Mesenteric fat pad (tissue), 1 donor: ENCODE measurements at places on chromosomes 7 and 10. TPM values are rescaled to one million over a fixed set of nuclear protein-coding genes. Genes with fewer than 3 reads are reported as not detected.
A peak's percentile ranks its signal among the peaks of the same experiment; 100 is the strongest.

GRID2IP gene
- total RNA-seq = not detected

DNA sequence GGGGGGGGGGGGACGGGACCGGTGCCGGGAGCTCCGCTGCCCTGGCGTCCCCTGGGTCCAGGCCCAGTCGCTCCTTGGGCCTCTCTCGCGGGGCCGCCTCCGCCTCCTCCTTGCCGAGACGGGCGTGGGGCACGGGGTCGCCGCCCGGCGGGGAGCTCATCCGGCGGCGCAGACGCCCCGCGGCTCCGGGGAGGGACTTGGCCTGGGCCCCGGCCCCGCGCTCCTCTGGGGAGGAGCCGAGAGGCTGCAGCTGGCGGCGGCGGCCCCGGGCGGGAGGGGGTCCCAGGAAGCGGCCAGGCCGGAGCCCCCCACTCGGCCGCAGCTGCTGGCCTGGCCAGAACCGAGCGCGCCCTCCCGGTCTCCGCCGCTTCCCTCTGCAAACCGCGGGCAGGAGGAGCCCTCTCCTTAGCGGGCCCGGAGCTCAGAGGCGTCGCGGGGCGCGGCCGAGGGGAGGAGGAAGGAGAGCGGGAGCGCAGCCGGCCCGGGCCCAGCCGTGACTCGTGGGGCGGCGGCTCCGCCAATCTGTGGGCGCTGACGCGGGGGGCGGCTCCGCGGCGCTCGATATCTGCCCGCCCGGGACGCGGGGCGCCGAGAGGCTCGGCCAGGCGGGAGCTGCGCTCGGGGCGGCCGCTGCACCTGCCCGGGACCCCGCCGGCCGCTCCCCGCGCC, at the start of gene FAM20C:
TSS of gene FAM20C (plus strand) at position 591 of the 669 bp plus-strand sequence. CDS start 629 bp downstream, outside the sequence.
- DNase-seq = peak; percentile 95

DNA sequence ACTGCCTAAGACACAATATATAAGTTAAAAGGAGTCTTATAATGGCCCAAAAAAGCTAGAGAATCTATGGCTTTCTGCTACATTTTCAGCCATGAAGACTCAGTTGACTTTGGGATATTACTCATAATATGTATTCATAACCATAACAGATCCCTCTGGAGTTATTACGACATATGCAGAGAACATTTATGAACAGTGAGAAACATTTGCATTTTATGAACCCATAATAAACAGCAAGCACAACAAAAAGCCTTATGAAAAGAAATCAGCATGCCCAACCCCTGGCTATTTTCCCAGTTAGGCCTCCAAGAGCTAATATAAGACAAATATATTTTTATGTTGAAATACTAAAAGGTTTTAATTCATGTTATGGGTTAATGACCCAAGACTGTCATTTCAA, 52.4 kb downstream of the ARMH3 start:
- no peak for DNase-seq

DNA sequence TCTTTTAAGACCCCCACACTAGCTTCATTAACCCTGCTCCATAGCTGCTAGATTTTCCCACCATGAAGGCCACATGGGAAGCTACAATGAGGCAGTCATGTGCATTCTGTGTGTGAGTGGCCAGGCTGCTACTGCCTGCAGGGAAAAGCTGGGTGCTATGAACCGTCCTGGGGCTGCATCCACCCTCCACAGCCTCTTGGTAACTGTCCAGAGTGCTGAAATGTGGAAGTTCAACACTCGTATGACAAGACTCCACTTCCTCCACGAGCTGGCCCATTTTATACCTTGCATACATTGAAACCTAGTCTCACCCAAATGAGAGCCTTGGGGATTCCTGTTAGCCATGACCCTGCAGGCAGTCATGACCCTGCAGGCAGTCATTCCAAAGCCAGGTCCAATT, 59.4 kb downstream of the CUZD1 start:
- DNase-seq = no peak

- DNase-seq = no peak
These were observed 25.8 kb upstream of the GPR141 start for GRCh38 chr7:37657816-37658215.

MRC1 gene
- 267 TPM for total RNA-seq

LHFPL3 gene
- total RNA-seq = not detected

DNA sequence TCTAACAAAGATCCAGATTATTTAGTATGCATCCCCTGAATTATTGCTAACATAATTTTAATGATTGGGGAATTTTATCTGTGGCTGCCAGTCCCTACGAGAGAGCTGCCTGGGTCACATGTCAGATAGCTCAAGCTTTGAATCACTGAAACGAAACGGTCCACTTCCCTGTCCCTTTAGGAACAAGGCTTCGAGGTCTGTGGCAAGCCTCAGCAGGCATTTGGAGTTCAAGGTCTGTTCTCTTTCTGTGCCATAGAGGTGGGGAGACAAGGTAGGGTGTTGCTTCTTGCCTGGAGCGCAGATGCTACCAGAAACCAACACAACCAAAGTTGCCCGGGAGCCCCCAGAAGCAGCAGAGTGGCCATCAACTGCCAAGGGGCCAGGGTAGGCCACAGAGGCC, 13.9 kb upstream of the SH2D4B start:
- no peak for DNase-seq

- DNase-seq = no peak
These were observed 13.3 kb downstream of the BMPER start for GRCh38 chr7:33918438-33919143.

- DNase-seq = peak; percentile 85
These were observed 21.2 kb downstream of the PRXL2A start for GRCh38 chr10:80429521-80429973.

GRCh38 chr7:70614237-70615045, 517.5 kb upstream of the GALNT17 start:
- DNase-seq = no peak

DNA sequence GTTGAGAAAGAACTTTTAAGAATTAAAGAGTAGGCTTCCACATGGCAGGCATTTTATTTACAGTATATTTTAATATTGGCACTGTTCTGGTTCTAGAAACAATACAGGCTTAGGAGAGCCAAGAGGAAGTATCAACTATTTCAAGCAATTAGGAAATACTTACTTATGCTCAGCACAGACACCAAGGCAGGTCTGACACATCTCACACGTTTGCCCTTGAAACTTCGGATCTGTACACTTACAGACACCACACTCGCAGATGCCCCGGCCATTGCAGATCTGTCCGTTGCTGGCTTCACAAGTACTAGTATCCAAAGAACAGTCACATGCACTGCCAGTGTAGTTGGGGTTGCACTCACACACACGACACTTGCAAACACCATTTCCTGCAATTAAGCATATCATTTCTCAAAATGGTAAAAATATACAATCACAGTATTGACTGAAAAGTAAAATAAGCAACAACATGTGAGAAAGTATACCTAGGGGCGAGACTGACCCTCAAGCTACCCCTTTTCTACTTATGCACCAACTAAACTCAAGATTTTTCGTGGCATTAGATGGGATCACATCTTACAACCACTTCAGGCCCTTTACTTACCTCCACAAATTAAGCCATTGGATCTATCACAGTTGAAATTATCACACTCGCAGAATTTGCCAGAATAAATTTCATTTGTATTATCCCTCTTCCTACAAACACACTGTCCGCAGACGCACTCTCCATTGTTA, 46.6 kb downstream of the ITGB1 start:
- DNase-seq = no peak

DNA sequence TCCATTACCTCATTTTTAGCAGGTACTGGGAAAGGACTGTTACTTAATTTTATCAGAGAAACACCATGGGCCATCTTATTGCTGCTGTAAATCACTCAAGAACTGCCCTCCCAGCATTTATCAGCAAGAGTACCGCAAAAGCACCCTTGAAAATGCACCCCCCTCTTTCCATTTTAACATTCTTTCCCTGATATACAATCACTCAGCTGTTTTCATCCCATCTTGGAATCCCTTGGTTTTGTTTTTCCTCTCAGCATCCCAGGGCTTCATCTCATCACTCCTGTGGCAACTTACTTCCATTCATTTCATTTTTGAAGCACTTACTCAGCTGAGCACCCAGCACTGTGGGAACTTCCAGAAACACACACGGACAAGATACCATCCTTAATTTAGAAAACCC, 36.5 kb downstream of the RAPGEF5 start:
- no peak for DNase-seq

RAPGEF5 gene
- total RNA-seq = 55.2 TPM

GRCh38 chr7:26590709-26591108, 273.7 kb downstream of the SKAP2 start:
- DNase-seq = no peak

PUS7 gene
- 16.9 TPM for total RNA-seq
